ENCODE measurements at places on chromosomes 6 and 20. TPM values are rescaled to one million over a fixed set of nuclear protein-coding genes. Genes with fewer than 3 reads are reported as not detected.

ALDH8A1 gene
- polyA plus RNA-seq: 27.5 TPM

DNA sequence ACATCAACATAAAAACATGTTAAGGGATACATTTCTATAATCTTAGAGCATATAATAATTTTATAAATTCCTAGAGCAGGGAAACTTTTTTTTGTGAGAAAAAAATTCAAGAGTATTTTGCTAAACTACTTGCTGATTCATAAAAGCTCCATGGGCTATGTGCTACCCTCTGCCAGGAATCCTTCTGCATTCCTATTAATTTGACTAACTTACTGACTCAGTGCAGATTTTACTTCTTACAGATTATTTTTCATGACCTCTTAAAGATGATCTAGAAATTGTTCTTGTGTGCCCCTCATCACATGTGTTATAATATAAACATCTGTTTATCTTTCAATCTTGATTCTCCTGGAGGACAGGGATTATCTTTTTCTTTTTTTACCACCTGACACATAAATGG is 5.7 kb downstream of the VTA1 start:
- no peak for DNase-seq

DNA sequence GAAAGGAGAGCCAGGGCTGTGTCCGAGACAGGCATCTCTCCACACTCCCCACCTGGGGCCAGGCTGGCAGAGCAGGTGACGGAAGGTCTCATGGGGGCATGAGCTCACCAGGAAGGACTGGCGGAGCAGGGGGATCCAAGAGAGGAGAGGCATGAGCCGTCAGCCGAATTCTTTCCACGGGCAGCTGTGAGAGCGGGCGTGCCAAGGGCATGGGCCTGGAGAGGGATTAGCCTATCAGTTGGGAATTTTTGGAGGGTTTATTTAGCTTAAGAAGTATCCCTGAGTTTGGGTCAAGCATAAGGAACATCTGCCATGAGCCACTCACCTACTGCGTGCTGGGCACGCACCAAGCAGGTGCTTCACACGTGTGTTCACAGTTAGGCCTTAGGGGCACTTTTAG is 60.2 kb upstream of the ZNFX1 start:
- no peak for DNase-seq

DNA sequence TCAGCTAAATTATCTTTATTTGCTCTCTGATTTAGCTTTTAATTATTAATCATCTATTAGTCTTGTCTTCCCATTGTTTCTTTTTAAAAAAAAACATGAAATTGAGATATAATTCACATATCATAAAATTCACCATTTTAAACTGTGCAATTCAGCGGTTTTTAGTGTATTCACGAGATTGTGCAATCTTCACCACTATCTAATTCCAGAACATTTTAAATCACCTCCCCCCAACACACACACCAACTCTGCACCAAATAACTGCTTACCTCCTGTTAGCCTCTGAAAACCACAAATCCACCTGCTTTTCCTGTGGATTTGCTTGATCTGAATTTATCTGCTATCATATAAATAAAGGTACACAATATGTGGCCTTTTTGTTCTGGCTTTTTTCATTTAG is 8.8 kb upstream of the ABRACL start:
- DNase-seq: no peak

GRCh38 chr20:61695741-61696140 is 369.9 kb downstream of the TAF4 start:
- DNase-seq: no peak

DNA sequence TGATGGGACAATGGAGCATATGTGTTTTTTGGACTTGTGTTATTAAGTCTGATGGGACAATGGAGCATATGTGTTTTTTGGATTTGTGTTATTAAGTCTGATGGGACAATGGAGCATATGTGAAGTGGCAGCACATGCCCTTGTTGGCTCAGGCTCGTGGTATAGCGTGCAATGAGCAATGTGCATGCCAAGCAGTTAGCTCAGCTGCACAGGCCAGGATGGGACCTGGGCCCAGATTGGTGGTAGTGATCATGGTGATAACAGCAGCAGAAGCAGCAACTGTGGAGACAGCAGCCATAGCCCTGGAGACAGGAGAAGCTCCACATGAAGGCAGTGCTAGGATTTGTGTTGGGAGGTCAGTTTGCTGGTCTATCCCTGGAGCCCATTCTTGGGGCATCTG is 61.1 kb downstream of the IL20RA start:
- DNase-seq: no peak

DNA sequence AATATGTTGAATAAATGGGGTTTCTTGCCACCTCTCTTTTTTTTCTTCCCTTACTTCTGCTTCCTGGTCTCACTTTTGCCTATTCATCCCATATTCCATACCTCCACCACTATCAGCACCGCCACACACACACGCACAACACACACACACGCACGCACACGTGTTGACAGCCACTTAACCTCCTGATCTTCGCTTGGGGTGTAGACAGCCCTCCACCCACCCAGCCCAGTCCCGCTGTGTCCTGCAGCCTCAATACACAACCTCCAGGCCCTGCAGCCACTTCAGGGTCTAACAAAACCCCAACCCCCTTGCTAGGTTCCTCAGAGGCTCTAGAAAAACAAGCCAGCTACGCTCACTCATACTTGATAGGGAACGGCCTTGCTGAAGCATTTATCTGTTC is 72.3 kb downstream of the LINC00237 start:
- DNase-seq: no peak

- no peak for DNase-seq
These were observed 8.3 kb upstream of the ZBTB2 start for GRCh38 chr6:151399679-151400078.

- no peak for DNase-seq
These were observed 14.2 kb downstream of the FARS2 start for GRCh38 chr6:5275497-5275896.

DNA sequence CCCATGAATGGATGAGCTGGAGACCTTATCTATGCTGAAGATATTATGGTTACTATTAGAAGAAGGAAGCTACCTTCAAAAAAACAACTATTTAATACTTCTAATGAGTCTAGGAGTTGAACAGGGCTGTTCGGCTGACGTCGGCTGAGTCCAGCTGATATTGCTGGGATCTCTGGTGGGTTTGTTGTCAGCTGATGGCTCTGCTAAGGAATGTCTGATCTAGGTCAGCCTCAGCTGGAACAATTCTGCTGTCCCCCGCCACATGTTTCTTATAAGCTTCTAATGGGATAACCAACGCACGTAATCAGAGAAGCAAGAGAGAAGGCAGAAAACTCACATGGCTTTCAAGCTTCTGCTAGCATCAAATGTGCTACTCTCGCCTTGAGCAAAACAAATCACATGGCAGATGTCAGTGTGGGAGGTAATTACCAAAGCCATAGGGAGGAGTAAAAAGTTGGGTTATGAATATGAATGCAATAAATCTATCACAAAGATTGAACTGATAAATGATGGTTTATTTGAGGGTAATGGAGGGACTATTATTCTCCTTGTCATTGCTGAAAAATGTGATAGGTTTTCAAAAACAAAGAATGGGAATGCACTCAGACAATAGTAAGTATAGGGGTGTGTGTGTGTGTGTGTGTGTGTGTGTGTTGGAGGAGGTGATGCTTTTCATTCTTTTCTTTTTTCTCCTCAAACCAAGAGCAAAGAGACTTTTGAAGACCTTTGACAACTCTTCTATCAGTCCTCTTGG is 71.5 kb downstream of the BTBD3 start:
- DNase-seq: no peak

DNA sequence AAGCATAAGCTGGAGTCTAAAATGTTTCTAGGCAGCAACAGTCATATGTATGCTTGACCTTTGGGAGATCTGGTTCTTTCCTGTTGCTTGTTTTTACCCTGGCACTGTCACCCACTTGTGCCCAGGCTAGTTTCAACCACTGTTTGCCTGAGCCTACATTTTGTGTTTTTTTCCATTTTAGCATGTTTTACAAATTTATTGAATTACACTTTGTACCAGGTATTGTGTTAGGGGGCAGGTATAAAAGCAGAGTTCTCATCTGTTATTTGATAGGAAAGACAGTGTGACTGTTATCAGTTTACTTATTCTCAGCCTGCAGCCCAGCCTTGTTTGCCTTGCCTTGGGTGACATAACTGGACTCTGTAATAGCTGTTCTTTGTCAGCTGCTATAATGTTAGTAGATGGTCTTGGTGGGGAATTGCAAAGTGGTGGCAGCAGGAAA is 147.0 kb downstream of the CDKAL1 start:
- no peak for DNase-seq

- DNase-seq: no peak
These were observed 298.2 kb downstream of the PHACTR1 start for GRCh38 chr6:13014504-13015378.

- DNase-seq: no peak
These were observed 28.8 kb downstream of the GCM1 start for GRCh38 chr6:53119772-53120409.

GRCh38 chr6:35168461-35168861 is 27.3 kb upstream of the TCP11 start:
- DNase-seq: no peak

C6orf58 gene
- 1.2 TPM for polyA plus RNA-seq

DNA sequence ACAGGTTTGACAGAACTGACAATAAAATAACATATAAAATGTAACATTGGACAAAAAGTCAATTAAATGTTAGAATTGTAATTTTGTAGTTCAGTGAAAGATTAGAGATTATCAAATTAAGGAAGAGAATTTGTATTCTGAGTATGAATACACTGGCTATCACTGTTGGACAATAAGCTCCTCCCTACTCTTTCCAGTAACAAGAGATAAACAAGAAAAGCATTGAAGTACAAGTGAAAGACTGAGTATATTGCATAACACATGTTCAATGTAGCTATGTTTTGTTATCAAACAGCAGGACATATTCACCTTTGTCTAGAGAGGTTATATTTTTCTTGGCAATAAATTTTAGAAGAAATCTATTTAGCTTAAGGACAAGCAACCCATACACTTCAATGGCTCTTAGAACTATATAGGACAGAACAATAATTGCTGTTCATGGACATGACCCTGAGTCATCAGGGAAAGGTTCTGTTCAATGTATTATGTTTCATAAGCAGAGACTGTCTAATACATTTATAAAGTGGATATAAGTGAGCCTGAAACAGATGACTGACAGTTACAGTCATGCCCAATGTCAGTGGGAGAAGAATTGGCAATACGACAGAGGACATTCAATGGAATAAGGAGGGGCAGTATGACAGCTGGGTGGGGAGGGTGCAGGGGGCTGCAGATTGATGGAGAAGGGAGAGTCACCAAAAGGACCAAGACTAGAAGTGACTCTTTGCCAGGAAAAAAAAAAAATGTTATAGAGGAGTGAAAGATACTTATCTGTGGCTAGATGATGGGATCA is 520.4 kb downstream of the FRK start:
- no peak for DNase-seq

GRCh38 chr20:25032478-25033264 is 25.3 kb downstream of the ACSS1 start:
- DNase-seq: no peak

PAX1 gene
- not detected for polyA plus RNA-seq

DNA sequence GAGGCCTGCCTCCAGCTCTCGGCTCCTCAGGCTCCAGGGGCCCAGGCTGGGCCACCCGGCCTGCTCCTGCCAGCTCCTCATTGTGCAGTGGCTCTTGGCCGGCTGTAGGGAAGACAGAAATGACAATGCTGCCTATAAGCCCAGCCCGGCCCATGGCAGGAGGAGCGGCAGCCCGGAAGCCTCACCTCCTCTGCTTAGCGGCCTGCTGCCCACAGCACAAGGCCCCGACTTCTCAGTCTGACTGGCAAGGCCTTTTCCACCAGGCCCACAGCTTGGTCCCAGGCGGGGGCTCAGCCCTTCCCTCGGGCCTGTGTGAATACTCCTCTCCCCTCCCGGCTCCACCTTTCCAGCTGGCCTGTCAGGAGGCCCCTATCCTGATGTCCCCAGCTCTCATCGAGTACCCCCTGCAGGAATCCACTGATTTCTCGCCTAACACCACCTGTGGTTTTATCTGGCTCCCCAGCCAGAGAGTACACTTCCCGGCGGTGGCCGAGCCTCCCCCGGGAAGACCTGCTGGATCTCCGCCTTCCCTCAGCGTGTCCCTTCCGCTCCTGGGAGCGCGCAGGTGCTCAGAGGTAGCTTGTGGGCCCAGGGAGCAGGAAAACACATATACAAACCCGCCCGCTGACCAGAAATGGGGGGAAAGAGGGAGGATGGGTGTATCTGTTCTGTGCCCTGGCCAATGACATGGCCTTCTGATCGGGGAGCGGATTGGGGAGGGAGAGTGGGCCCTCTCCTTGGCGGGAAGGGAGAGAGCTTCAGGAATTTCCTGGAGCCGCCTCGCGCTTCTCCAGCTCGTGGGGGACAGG is 963 bp downstream of the DDRGK1 start:
- no peak for DNase-seq

DNA sequence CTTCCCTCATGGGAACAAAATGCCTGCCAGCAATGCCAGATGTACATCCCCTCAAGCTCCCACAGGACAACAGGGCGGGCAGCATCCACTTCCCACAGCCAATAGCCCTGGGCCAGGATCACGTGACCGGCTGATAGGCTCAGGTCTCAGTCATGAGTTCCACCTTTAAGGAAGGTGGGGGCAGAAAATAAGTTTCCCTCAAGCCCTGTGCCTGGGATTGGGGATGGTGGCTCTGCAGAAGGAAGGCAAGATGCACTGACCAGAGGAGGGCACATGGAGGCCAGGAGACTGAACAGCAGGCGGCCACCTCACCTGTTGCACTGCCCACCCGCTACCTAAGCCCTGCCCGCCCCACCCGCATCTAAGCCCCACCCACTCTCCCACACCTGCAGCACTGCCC is 149.1 kb downstream of the BMP7 start:
- no peak for DNase-seq

DNA sequence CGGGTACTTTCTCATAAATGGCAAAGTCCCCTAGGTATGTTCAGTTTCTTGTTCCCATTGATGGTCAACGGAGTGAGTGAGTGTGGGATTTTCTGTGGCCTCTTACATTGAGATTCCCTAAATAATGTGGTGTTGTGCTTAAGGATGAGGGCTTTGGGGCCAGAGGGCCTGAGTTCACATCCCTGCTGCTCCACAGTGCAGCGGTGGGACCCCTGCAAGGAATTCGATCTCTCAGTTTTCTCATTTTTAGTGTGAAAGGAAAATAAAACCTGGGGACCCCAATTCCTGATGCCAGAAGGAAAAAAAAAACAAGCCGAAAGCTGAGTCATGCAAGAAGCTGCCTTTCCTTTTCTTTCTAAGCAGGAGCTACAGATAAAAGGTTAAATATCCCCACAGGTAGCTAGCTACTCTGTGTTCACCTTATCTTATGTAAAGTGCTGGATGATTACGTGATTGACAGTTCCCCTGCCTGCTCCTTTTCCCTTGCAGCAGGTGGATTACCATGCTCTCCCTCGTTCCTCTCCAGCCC is 120.2 kb upstream of the CLDN20 start:
- DNase-seq: no peak

GRCh38 chr6:155067956-155068615 is 73.0 kb downstream of the TIAM2 start:
- no peak for DNase-seq

GRCh38 chr6:125604257-125604656 is 145.2 kb upstream of the HEY2 start:
- DNase-seq: no peak

DNA sequence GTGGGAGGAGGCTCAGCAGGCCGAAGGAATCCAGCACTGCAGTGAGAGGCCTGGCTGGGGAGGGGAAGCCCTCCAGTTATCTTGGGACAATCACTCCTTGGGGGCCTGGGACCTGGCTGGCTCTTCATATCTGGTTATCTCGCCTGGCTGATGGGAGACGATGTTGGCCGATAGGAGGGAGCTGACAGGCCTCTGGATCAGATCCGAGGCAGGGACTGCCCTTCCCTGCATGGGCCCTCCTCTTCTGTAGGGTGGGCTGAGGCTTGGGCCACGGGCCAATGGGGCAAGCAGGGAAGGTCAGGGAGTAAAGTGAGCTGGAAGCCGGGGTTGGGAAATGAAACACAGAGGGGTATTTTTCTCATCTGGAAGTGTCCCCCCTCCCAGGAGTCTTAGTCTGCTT is 25.2 kb downstream of the MANBAL start:
- no peak for DNase-seq

All from right renal pelvis (tissue), 4 donors.